ENCODE measurements at places on chromosomes 6 and 20.

DNA sequence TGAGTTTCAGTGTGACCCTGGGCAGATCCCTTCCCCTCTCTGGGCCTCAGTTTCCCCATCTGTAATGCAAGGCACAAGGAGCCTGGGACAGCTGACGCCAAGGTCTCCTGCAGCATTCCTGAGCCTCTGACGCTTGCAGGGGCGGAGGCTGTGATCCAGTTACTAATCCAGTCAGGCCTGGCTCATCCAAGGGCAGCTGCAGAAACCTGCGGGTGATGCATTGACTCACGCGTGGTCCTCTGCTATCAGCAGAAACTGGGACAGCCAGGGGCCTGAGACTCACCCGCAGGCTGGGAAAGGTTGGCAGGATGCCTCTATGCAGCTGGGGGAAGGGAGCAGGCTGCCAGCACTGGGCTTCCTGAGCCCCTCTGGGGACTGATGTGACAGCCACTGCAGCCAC, 65.0 kb upstream of the SIRPA start:
- peak; percentile 86 for DNase-seq

DNA sequence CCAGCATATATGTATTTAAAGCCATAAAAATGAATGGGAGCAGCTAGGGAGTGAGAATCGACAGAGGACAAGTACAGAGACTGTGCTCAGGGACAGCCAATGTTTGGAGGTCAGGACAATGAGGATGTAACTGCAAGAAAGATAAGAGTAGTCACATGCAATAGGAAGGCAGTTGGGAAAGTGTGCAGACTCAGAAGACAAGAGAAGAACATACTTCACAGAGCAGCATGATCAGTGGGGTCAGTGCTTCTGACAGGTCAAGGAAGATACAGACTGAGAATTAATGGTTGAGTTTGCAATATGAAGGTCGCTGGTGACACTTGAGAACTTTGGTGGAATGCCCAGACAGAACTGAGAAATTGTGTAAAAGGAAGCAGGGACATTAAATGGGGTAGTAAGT, 25.1 kb downstream of the PLAGL1 start:
- DNase-seq, result no peak

- DNase-seq, result no peak
Observed at GRCh38 chr6:135311446-135312200, 130.5 kb downstream of the MYB start.

GRCh38 chr6:123844011-123844410, 40.3 kb downstream of the NKAIN2 start:
- no peak for DNase-seq

DNA sequence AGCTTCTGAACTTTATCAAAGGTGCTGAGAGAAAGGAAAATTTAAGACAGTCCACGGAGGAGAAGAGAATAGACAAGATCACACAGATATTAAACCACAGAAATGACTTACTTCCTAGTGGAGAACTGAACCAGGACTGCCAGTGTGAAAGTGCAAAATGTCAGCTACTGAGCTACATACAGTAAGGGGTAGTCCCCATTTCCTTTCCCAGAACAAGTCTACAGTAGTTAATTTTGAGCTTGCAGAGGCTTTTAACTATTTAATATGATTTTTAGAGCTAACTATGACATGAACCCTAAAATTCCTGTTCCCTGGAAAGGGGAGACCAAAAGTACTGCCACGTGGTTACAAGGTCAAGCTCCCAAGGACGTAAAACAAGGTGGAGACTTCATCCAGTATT, 45.1 kb downstream of the CEP85L start:
- DNase-seq, result no peak

GRCh38 chr20:47727909-47728361, 57.3 kb downstream of the SULF2 start:
- no peak for DNase-seq

GRCh38 chr6:37182736-37183590, 13.0 kb downstream of the PIM1 start:
- no peak for DNase-seq

GRCh38 chr6:168043848-168044415, 35.1 kb downstream of the FRMD1 start:
- no peak for DNase-seq

DNA sequence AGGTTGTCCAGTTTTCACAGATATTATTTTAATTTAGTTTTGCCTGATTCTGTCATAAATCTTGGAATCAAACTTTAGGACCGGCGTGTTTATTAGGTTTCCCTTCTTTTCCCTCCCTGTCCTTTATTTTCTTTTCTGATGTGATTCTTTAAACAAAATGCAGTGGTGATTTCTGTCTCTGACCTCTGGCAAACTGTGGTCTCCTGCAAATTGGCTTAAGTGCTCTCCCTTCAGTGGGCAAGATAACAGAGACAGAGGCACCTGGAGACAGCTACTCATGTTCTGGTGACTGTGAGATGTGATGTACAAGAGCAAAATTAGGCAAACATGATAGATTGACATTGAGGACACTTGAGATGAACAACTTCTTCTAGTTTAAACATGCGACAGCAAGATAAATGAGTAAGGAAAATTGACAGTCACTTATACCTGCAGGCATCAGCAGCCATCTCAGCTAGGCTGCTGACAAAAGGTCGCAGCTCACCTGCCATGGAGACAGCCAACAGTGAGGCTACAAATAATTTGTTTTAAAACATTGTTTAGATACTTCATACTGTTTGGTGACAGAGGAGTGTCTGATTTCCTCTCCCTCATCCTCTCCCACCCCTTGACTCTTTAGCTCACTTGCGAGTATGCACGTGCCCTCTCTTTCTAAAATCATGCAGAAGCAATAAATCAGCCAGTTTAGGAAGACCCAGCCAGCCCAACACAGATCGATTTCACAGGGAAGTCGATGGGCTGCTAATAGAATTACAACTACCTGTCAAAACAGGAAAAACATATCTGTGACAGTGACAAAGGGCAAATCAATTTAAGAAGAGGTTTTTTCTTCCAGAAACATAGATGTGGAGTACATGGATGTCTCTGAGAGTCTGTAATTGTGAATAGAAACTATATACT, 63.4 kb upstream of the MAP3K7 start:
- no peak for DNase-seq

- no peak for DNase-seq
Observed at GRCh38 chr6:159094444-159095252, 49.9 kb upstream of the TAGAP start.

DNA sequence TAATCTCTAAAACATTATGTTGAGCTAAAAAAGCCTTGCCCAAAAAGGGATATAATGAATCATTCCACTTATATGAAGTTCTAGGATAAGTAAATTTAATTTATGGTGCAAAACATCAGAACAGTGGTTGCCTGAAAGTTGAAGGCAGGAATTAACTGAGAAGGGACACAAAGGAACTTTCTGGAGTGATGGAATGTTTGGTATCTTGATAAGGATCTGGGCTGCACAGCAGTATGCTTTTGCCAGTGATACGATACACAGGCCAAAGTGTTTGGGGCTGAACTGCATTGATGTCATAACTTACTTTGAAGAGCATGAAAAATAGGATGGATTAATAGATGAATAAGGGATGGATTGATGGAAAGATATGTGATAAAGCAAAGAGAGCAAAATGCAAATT, 146.1 kb upstream of the LRFN2 start:
- no peak for DNase-seq

DNA sequence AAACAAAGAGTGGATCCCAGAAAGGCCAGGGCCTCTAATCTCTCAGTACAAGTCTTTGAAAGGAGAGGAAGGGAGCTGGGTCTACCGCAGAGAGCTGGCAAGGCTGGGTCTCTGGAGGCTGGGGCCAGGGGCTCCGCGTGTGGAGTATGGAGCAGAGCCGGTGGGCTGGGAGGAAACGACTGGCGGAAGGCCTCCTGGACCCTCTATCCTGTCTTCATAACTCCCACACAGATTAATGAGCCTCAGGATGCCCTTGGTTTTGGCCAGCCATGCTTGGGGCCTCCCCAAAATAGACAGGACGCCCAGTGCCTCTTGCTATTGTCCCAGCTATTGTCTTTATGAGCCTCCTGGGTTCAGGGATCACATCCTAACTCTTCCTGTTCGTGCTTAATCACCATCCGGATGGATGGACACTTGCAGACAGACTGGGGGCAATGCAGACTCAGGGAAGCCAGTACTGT, 306.4 kb downstream of the DHX35 start:
- DNase-seq, result no peak

DNA sequence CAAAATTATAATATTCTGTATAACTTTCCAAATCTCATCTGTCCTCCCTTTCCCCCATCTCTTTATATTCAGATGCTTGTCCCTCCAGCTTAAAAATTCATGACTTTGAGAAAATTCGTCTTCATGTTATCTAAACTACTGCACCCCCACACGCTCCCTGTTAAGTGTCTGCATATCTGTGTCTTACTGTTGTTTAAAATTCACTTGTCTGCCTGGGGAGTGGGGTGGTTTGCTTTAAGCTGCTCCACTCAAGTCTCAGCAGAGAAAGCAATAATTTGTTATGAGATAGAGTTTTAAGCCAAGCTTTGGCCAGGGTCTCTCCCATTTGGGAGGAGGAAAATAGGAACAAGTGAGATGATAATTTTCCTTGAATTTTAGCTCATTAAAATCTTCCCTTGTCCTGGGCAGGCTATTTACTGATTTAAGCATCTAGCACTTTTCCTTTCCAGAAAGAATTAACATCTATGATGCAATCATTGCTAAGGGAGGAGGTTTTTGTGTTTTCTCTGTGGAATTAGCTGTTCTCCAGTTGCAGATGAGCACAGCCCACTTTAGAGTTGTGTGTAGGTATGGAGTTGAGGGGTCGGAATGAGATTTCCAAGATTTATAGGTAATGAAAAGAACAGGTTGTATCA, 36.8 kb downstream of the MTHFD1L start:
- no peak for DNase-seq

GRCh38 chr6:5108536-5109150, 23.5 kb downstream of the PPP1R3G start:
- no peak for DNase-seq

- no peak for DNase-seq
Observed at GRCh38 chr6:16570946-16571345, 190.3 kb downstream of the ATXN1 start.

DNA sequence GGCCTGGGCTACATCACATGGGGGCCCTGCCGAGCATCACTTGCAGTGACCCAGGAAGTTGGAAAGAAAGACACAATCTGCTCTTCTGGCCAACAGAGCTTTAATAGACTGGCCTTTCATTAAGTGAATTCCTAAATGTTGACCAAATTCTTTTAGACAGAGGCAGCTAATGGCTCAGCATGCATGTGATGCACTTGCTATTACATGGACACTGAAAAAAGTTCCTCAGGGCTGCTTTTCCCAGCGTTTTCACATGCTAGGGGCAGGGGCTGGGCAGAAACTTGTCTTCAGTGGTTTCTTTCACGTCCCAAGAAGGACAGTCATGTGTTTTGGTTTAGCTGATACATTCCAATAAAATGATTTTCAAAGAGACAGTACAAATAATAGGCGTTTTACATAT, 651.0 kb upstream of the SLC35B3 start:
- no peak for DNase-seq

- no peak for DNase-seq
Observed at GRCh38 chr6:22142856-22143255, 154.0 kb downstream of the PRL start.

DNA sequence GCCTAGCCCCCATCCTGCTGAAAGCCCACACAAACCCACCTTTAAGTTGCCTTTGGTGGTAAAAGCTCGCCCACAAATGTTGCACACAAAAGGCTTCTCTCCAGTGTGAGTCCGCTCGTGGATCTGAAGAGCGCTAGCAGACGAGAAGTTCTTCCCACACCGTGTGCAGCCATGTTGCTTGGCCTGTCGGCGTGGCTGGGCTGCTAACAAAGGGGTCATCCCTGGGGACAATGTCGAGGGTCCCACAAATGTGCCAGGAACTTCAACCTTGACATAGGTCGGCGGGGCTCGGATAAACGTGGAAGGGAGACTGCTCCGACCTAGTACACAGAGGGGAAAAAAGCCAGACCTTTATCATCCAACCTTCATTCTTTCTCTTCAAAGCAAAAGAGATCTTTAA, 13.5 kb downstream of the SALL4 start:
- no peak for DNase-seq

- no peak for DNase-seq
Observed at GRCh38 chr6:12421596-12421995, 131.4 kb downstream of the EDN1 start.

GRCh38 chr6:45156075-45156474, 172.1 kb upstream of the RUNX2 start:
- DNase-seq, result no peak

DNA sequence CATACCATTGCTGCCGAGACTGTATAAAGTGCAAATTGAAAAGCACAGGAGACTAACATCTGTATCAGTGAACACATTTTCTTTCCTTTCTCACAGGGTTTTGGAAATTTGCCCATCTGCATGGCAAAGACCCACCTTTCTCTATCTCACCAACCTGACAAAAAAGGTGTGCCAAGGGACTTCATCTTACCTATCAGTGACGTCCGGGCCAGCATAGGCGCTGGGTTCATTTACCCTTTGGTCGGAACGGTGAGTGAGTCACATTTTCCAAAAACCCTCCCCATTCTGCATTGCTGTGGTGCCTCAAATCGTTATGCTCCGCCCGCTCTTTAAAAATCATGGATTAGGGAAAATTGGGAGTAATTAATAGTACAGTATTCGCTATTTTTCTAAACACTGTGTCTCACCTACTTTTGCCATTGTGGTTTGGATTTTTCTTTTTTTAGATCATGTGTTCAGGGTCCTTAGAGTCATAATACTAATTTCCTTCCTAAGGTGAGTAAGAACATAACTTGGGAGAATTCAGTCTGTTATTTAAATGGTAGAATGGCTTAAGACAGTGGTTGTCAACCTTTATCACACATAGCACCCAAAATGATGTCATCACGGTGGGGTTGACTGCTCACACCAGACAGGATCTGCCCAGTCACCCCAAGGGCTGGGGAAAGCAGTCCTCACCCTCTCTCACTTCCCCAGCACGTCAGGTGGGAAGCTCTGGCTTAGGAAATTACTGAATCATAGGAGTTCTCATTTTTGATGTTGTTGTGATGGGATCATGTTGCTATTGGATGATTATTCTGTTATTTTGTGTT, 171.6 kb downstream of the MTHFD1L start:
- DNase-seq, result peak; percentile 46

DNA sequence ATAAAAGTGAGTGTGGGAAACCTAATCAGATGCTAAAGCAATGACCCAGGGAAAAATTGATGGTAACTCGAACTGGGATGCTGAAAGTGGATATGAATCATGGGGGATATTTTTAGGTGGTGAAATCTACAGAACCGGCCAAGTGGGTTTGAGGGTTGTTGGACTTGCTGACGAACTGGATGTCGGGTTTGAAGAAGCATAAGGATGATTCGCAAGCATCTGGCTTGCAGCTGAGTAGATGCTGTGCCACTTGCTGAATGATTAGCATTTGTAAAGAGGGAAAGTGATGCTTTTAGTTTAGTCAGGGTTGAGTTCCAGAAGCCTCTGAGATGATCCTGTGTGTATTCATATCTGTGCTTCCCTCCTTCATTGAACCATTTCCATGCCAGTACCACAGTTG, 54.9 kb downstream of the UBR2 start:
- no peak for DNase-seq
